GM12864 (cell line): ENCODE measurements at places on chromosomes 6 and 20.

- DNase-seq, result no peak
Observed at GRCh38 chr6:54992789-54993188, 146.2 kb downstream of the FAM83B start.

DNA sequence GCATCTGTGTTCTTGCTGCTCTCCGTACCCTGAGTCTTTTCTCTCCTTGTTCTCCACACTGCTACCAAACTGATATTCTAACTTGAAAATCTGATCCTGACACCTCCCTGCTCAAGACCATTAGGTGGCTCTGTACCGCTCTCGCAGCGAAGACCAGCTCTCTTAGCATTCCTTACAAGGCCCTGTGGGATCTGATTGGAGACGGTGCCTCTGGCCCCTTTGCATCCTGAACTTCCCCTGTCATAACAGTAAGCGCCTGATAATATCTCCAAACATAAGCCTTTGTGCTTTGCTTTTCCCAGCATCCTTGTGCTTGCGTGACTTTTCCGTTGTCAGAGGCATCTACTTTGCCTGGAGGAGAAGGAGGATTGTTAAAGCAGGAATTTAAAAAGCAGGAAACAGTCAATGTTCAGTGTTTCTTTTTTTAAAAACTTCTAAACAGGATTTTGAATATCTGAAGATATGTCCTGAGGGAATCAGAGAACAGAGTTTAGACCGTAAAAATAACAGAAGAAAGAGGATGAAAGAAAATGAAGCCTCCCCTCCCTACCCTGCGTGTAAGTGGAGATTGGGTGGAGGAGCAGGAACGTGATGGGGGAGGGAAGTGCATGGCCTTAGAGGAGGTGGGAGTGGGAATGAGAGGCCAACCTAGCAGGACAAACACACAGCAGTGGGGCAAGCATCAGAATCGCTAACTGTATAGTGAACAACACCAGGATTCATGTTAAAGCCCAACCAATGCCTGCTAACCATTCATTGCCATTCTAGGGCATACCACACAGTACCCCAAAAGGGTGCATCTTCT lies 89.2 kb upstream of the STMND1 start:
- DNase-seq, result no peak

GRCh38 chr6:44512868-44513741 lies 125.6 kb downstream of the CDC5L start:
- no peak for DNase-seq

DNA sequence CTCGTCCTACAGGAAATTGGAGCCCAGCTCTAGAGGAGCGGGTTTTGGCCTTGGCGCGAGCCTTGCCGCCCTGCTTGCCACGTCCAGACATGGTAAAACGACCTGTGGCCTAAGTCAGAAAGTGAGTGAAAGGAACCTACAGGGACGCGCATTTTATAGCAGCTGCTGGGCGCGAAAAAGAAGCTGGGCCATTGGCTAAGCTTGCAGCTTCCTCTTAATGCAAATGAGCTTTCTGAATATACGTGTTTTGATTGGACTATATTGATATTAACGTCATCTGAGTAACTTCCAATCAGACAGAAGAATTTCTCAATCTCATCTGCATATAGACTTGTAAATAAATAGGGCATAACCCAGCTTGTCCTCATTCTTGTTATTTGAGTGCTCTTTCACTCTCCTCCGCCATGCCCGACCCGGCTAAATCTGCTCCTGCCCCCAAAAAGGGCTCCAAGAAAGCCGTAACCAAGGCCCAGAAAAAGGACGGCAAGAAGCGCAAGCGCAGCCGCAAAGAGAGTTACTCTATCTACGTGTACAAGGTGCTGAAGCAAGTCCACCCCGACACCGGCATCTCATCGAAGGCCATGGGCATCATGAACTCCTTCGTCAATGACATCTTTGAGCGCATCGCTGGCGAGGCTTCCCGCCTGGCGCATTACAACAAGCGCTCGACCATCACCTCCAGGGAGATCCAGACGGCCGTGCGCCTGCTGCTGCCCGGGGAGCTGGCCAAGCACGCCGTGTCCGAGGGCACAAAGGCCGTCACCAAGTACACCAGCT lies 18.9 kb downstream of the OR2B2 start:
- DNase-seq, result peak; percentile 99

GRCh38 chr6:106731144-106731842 lies 101.9 kb downstream of the QRSL1 start:
- DNase-seq, result no peak
